ENCODE measurements at places on chromosomes 7 and 10.

GRCh38 chr10:103605359-103606096, 112.0 kb downstream of the NEURL1 start:
- no peak for DNase-seq

DNA sequence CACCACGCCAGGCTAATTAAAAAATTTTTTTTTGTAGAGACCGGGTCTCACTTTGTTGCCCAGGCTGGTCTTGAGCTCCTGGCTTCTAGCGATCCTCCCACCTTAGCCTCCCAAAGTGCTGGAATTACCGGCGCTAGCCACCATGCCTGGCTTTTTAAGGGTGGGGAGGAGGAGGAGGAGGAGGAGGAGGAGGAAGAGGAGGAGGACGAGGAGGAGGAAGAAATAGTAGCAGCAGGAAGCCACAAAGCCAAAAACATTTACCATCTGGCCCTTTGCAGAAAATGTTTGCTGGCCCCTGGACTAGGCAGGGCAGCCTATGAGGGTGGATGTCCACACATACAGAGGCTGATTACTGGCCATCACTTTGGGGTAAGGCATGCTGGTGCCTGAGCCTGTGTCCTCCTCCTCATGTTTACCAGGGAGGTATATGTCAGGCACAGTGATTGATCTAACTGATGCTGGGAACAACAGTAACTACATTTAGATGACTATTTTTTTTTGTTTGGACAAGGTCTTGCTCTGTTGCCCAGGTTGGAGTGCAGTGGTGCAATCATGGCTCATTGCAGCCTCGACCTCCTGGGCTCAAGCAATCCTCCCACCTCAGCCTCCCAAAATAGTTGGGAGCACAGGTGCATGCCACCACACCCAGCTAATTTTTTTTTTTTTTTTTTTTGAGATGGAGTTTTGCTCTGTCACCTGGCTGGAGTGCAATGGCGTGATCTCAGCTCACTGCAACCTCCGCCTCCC, 122.1 kb downstream of the HIP1 start:
- DNase-seq, result no peak

DNA sequence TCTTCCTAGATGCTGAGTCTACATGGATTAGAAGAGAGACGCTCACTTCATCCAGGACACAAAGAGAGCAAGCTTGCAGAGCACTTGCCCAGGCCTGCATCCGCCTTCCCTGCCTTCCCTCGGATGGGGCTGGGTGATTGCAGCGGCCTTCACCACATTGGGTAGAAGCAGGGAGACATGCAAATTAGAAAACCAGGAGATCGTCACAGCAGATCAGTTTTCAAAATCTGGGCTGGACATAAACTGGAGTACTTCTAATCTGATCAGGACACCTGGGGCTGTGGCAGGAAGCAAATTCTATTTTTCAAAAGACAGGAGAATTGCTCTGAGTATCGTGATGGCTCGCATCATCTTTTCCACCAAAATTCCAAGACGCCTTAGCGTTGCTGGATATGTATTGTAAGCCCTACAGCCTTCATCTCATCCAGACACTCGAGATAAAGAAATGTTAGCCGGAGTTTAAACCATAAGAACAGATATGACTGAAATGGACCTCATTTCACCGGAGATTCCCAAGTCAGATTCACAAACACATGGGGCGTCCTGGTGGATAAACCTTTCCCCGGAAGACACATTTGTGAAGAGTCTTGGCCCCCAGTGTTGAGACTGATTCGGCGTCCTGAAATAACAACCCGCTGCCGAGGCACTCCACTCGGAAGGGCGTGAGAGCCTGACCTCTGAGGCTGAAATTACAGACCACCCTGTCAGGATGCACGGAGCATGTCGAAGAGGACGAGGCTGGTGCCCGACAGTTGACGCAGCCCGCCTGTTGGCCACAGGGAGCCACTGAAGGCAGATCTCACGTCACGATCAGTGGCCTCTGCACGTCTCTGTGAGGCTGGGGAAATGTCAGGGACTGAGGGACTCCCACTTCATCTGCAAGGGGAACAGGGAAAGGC, 91.2 kb upstream of the PARD3 start:
- no peak for DNase-seq

- no peak for DNase-seq
Measured at GRCh38 chr7:31835471-31835870, 148.5 kb downstream of the PPP1R17 start.

- DNase-seq, result no peak
Measured at GRCh38 chr10:94025806-94026205, 32.1 kb downstream of the PLCE1 start.

GRCh38 chr7:36062154-36062815, 90.8 kb upstream of the EEPD1 start:
- DNase-seq, result no peak

All from AG04449 (cell line).